Hepatocyte (in vitro differentiated cells): ENCODE measurements at places on chromosomes 6 and 20. TPM values are rescaled to one million over a fixed set of nuclear protein-coding genes. Genes with fewer than 3 reads are reported as not detected.

GRCh38 chr20:62305149-62305764, 2.5 kb downstream of the ADRM1 start:
- no peak overlapping the region for H3K27ac ChIP-seq
- peaks cover 15% of the 10 kb centered on the region for H3K4me1 ChIP-seq
- no peaks in the 10 kb centered on the region for H3K27me3 ChIP-seq
- H3K4me3 ChIP-seq: no peak overlapping the region
- DNase-seq: no peak

CARMIL1 gene
- 37.3 and 40.6 TPM in 2 replicates for total RNA-seq

ANKRD66 gene
- total RNA-seq: not detected in 2 replicates

DNA sequence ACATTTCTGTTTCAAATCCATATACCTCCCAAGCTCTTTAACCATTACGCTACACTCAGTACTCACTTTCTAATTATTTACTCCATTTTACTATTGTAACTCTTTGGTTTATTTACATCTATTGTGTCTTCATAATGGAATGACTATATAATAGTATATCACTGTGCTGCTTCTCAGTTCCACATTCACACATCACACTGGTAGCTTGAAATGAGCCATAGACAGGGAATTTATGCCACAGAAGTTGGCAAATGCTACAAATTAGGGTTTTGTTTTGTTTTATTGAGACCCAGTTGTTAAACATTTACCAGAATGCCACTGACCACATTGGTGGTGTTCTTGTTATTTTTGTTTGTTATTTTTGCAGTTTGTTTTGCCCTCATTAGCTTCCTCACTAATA, 213.9 kb downstream of the KCNQ5 start:
- no peaks in the 10 kb centered on the region for H3K27me3 ChIP-seq
- DNase-seq: no peak
